Urothelium cell line (cell line): ENCODE measurements at places on chromosomes 7 and 10.

DNA sequence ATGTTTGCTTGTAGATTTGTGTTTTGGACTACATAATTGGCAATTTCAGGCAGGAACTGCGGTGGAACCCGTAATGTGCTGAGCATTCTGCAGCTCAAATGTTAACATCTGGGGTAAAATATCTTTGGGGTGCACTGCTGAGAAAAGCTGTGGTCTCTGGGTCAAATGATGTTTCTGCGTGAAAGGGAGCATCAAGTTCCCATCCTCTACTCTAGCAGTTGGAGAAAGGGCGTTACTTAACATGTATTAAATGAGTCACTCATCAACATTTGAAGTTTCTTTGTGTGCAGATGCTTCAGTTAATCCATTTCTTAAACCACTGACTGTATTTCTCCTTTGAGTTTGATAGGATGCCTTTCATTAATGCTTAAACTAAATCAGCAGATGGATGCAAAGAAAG lies 273.1 kb upstream of the PITRM1 start:
- DNase-seq, result no peak

DNA sequence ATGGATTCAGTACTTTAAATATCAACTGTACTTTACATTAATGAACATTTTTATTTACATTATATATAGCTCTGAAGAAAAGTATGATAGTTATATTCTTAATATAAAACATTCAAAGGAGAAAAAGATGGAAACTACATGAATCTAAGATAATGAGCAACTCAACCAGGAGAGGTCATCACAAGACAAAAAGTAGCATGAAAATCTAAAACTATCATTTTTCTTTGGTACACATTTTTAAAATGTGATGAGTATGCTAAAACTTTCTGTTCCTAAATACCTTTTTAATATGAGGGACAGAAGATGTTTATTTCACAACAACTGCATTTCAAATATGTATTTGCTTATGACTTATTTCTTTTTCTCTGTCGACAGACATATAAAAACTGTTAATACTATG lies 2.4 kb downstream of the CNTNAP2 start:
- DNase-seq, result no peak

GRCh38 chr7:18536486-18536885 lies 40.9 kb downstream of the HDAC9 start:
- DNase-seq, result no peak

GRCh38 chr10:34231441-34232180 lies 583.5 kb downstream of the PARD3 start:
- DNase-seq, result no peak

GRCh38 chr10:107013258-107014006 lies 151.1 kb downstream of the SORCS1 start:
- no peak for DNase-seq

- peak; percentile 41 for DNase-seq
Observed at GRCh38 chr7:151245360-151246101, 3.0 kb downstream of the SMARCD3 start.

- no peak for DNase-seq
Observed at GRCh38 chr10:70435241-70436085, 6.0 kb downstream of the NODAL start.

- no peak for DNase-seq
Observed at GRCh38 chr7:106061301-106061979, 50.7 kb downstream of the SYPL1 start.

DNA sequence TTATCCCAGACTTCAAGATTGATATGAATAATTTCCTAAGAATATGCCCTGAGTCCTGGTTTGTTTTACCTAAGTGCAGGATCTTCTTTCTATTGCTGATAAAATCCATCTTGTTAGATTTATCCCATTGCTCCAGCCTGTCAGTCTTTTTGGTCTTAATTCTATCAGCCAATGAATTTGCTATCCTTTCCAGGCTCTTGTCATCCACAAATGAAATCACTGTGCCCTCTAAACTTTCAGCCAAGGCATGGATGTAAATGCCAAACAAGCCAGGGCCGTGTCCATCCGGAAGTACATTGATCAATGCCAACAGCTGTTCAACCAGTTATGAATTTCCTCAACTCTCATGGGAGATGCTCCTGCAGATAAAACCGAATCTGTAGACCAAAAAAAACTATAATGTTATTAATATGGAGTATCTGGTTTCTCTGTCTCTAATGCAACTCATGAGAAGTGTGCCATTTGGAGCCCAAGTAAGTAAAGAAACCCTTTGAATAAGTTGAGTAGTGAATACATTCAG lies 40.0 kb downstream of the NPY start:
- no peak for DNase-seq

GRCh38 chr10:23824822-23825221 lies 384.1 kb upstream of the KIAA1217 start:
- DNase-seq, result no peak

GRCh38 chr10:119445311-119445934 lies 97.1 kb downstream of the RGS10 start:
- peak; percentile 84 for DNase-seq

DNA sequence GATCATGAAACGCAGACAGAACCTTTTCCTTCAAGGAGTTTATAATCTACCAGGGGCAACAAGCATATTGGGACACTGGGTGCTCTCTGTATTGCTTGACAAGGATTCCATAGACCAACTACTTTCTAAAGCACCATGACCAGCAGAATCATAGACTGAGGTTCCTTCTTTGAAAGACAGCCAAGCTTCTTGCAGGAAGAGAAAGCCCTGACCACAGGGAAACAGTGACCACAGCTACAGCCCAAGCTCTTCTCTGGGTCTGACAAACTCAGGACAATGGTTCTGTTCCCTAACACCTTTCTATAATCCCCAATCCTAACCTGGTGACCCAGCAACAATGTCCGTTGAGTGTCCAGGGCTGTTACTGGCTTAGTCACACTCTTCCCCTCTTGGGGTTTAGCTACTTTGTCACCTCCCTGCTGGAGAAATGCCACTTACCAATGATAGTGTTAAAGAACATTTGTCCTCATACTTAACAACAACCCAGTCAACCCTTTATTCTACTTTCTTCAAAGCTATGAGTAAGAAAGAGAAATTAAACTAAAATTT lies 155.7 kb downstream of the JAZF1 start:
- no peak for DNase-seq

DNA sequence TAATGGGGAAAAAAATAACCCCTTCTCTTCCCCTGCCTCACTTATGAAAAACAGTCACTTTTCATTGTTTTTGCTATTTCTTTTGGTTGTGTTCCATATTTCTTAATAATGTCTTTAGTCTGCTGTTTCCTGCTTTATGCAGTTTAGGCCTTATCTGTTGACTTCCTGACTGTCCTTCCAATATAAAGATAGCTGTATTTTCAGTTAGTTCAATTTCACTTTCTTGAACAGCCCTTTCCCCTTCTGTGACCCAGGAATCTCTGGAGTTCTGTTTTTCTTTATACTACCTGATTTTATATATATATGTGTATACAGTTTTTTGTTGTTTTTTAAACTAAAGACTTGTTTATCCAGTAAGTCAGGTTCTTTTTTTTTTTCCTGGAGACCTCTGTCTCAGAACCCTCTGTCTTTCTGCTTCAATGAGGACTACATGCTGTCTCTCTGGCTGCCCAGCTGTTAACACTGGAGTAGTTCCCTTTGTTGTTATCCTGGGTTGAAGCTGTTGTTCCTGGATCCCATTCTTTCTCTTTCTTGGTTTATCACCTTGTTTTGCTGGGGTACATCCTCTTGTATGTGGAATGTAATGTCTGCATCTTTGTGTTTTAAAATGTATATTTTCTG lies 87.2 kb downstream of the GSDME start:
- DNase-seq, result no peak

GRCh38 chr7:66697449-66698438 lies 42.8 kb upstream of the RABGEF1 start:
- no peak for DNase-seq

- no peak for DNase-seq
Observed at GRCh38 chr7:132441935-132442334, 134.3 kb downstream of the PLXNA4 start.

GRCh38 chr7:92783260-92784201 lies 52.8 kb downstream of the CDK6 start:
- no peak for DNase-seq

DNA sequence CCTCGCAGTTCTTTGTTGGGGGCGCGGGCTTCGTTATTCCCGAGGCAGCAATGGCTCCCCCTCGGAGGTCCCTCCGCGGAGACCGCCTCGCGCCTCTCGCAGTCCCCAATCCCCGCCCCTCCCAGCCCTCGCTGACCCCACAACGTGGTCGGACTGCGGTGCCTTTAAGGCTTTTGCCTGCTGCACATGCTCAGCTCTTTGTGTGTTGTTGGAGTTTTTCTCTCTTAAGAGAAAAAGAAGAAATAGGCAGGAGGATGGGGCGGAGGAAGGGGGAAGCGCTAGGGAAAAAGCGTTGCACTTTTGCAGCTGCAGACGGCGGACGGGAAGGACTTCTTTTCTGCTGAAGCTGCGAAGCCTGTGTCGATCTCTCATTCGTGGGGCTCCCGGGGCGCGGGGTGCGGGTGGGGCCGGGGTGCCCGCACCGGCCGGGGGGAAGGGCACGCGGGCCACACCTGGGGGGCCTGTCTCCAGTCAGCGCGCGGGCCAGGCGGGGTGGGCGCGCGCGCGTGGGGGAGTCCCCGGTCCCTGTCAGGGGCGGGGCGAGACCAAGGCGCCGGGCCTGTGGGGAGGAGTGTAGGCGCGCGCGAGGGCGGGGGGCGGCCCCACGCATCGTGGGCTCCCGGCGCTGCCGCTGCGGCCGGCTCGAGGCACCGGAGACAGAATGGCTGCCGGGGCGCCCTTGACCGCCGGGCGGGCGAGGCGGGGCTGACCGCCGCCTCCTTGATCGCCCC lies 445 bp upstream of the ATRNL1 start:
- DNase-seq, result peak; percentile 75

- peak; percentile 49 for DNase-seq
Observed at GRCh38 chr10:16809074-16809718, 8.0 kb downstream of the RSU1 start.

DNA sequence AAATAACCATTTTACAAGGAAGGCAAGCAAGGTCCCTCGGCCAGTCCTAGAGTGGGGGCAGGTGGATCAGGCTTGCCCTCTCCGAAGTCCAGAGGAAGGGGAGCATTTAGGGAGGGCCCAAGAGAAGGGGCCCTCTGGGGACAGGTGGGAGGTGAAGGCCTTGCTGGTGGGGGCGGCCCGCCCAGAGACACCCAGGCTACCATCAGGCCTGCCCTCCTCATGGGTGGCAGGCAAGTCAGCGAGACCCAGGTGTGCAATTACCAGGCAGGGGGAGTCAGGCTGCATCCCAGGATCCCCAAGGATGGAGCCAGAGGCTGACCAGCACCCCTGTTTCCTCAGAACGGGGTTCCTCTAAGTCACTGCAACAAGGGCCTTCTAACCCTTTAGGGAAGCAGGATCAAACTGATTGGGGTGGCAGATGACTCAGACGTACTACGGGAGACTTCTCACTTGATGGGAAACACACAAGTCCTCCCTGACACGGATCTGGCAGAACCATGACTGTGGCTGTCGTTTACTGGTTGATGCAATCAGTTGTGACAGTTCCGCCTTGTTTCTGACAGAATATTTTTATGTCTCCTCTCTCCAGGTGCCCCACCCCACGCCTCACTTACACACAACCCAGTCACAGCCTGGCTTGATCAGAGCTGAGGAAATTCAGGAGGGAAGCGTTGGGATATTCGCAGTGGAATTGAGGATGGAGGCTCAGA lies 8.2 kb downstream of the LOXL4 start:
- DNase-seq, result no peak

DNA sequence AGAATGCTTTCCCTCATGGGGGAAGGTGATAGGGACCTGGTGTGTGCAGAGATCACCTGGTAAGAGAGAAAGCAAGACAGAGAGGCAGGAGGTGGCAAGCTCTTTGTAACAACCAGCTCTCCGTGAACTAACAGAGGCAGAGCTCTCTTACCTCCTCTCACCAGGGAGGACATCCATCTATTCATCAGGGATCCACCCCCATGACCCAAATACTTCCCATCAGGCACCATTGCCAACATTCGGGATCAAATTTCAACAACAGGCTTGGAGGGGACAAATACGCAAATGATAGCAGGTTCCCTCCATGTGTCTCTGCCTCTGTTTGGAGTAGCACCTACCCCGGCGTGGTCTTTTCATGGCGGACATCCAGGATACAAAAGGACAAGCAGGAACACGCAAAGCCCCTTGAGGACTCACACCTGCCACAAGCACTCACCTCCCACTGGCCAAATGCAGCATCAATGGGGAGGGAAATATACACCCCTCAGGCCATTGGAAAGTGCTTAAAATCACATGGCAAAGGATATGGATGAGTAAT lies 431.2 kb upstream of the AUTS2 start:
- DNase-seq, result no peak

GRCh38 chr7:145324081-145324480 lies 488.2 kb upstream of the TPK1 start:
- DNase-seq, result no peak

DNA sequence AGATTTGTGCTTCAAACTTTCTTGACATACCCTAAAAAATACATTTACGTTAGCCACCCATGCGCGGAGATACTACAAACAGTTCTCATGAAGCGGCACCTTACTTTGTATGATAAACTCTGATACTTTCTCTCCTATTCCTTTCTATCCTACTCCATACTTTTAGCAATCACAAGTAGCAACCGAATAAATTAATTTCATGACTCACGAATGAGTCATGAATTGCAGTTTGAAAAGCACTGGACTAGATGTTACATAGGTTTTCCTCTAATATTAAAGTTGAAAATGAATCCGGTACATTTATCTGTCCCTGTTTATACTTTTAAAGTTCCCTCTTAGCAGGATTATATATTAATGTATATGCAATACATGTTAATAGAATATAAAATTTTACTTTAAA lies 67.6 kb downstream of the CUBN start:
- DNase-seq, result peak; percentile 27

DNA sequence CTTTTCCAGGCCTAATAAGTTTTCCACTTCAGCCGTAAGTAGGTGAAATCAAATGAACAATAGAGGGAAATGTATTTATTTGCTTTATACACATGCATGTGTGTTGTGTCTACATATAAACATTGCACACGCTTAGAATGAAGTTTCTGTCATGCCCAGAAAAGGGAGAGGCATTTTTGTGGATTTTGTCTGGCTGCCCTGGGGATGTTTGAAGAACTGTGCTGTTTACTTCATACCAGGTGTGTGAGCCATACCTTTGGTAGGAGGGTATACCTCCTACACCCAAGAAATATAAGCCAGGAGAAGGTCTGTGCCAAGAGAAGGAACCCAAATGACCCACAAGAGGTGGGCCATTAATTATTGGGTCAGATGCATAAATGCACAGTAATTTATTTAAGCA lies 12.8 kb downstream of the GATAD1 start:
- DNase-seq, result no peak

DNA sequence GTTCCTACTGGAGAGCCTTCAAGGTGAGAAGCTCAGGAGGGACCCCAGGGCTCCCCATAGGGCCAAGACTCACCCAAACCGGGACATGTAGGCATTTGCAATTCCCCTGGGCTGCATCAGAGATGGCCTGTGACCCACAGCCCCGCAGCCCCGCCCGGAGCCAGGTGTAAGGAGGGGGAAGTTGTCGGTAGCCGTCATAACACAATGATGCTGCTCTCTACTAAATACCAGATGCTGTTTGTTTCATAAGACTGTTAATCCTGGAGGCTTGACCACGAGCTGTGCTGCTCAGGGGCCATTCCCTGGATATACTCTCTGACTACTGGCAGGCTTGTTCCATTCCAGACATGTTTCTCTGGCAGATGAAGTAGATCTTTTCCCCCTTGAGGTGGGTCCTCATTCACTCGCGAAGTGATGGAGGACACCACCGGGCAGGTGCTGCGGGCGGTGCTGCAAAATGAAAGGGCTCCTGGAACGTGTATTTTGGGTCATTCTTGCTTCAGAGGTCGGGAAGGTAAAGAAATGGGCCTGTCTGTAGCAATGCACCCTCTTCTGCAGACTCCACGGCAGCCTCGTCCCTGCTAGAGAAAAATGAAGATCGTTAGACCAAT lies 61.1 kb downstream of the MKI67 start:
- no peak for DNase-seq
